ENCODE measurements at places on chromosomes 11 and 22. TPM values are rescaled to one million over a fixed set of nuclear protein-coding genes. Genes with fewer than 3 reads are reported as not detected.

Gene IRAG1
- 0.89 TPM for total RNA-seq

Gene NXPE2
- not detected for total RNA-seq

Gene OR52I2
- total RNA-seq, result not detected

Gene MTFP1
- 13.5 TPM for total RNA-seq

Gene PUS3
- total RNA-seq, result 7.8 TPM

Gene RBMXL2
- not detected for total RNA-seq

All from myometrial cell (primary cell).